Activated naive CD4-positive, alpha-beta T cell treated with anti-CD3 and anti-CD28 coated beads, Interleukin-2, amount 50 U/mL, for 72 hours (primary cell): ENCODE measurements at places on chromosomes 11 and 22. TPM values are rescaled to one million over a fixed set of nuclear protein-coding genes. Genes with fewer than 3 reads are reported as not detected.

GRCh38 chr11:13109616-13110015 lies 100.5 kb downstream of the RASSF10 start:
- no peak for DNase-seq

RIMBP3B gene
- 0.27 TPM for total RNA-seq

DNA sequence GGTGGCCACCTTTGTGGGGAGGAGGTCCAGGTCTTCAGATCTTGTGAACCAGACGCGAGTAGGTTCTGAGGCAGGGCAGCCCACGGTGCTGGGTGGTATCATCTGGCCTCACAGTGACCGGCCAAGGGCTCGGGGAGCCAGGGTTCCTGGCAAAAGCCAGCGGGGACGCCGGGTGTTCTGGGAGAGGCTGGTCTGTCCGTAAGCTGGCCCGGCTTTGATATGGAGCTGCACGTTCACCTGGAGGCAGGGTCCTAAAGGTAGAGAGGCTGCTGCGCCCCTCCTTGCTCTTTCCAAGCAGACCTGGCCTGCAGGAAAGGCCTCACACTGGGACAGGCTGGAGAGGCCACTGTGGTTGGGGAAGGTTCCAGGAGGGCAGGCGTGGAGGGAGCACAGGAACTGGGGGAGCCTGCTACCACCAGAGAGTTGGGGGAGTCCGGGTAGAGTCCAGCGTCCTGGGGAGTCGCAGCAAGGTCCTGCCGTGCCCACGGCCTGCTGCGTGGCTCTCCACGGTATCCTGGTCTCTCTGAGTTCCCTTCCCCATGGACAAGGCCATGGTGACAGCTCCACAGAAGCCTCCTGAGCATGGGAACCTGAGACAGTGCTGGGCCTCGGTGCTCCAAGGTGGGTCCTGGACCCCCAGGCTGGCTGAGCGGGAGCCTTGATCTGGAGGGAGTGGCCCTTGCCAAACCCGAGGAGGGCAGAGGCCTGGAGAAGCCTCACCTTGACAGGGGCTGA lies 452.4 kb upstream of the B3GAT1 start:
- no peak for DNase-seq

DNA sequence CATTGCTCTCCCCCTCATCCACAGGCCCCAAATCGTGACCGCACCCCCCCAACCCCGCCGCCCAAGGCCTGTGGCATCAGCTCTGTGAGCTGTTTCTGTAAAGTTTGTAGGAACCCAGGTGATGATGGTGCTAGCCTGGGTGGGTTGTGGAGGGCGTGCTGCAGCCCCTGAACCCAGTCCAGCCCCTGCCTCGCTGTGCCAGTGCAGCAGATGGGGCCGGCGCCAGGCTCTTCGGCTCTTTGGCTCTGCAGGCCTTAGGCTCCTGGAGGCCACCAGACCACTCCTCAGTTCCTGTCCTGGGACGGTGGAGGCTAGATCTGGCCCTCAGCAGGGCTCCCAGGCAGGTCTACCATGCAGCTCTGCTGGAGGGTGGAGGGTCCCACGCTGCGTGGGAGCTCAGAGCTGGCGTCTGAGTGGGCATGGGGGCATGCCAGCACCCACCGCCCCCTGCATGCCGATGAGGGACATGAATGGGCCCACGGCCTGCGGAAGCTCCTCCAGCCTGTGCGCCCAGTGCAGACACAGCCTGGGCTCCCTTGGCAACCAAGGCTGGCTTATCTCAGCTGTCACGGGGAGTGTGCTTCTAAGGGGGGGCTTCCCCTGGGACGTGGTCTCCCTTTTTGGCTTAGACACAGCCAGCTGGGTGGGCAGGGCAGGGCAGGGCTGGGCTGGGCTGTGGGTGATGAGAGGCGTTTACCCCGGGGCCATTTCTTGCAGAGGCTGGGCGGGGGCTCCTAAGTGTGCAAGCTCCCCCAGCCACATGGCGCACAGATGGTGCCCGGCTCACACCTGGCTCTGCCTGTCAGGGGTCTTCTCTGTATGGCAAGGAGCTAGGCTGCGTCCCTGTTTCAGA lies 1187.6 kb downstream of the BRD1 start:
- DNase-seq = no peak

DNA sequence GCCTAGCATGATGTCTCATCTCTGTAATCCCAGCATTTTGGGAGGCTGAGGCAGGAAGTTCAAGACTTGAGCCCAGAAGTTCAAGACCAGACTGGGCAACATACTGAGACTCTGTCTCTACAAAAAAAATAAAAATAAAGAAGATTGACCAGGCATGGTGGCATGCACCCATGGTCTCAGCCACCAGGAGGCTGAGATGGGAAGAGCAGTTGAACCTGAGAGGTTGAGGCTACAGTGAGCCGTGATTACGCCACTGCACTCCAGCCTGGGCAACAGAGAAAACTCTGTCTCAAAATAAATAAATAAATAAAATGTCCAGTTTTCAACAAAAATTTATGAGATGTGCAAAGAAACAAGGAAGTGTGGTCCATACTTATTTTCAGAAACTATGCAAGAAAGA lies 28.3 kb downstream of the EFCAB6 start:
- DNase-seq = no peak

GAL3ST3 gene
- total RNA-seq = 1.1 TPM

DEUP1 gene
- not detected for total RNA-seq

GRCh38 chr11:8091721-8092120 lies 10.7 kb downstream of the TUB start:
- no peak for DNase-seq

DNA sequence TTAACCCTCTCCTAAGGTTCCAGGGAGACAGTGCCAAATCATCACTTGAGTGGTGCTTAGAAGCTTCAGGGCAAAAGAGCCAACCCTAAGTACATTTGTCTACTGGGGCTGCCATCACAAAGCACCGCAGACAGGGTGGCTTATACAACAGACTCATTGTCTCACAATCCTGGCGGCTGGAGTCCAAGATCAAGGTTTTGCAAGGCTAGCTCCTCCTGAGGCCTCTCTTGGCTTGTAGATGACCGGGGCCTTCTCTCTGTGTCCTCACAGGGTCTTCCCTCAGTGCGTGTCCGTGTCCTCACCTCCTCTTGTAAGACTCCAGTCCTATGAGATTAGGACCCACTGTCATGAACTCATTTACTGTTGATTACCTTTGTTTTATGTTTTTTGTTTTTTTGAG lies 34.1 kb upstream of the CD81 start:
- DNase-seq = no peak

DNA sequence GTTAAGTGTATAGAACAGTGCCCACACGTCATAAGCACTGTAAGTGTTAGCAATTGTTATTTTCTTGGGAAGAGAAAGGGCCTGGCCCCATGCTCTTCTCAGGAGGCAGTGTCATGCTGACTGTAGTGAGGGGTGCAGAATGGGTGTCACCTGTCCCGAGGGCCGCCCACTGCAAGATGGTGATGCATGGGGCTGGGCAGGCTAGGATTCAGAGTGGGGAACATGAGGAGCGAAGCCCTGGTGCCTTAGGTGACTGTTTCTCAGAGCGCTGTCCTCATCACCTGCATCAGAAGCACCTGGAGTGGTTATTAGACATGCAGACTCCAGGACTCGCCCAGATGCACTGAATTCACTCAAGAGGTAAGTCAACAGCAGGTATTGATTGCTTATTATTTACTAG lies 101.0 kb upstream of the PARVA start:
- DNase-seq = no peak

VWCE gene
- total RNA-seq = 19.6 TPM

DNA sequence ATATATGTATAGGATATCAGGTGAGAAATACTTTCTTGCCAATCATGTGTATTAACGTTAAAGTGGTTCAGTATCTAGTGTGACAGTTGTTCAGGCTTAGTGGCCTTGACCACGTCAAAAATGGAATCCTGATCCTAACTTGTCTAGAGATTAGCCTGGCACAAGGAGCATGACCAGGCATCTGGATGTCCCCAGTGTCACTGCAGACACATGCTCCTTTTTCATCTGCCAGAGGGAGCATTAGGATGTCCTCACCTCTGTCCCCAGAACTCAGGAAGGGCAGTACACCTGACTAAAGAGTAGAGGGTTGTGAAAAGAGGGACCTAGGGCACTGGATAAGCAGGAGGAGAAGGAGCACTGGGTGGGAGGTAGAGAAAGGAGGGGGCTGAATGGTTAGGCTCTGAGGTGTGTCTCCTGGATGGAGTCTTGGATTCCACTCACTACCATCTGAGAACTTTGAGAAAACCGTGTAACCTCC lies 40.9 kb upstream of the GGTLC2 start:
- no peak for DNase-seq

DNA sequence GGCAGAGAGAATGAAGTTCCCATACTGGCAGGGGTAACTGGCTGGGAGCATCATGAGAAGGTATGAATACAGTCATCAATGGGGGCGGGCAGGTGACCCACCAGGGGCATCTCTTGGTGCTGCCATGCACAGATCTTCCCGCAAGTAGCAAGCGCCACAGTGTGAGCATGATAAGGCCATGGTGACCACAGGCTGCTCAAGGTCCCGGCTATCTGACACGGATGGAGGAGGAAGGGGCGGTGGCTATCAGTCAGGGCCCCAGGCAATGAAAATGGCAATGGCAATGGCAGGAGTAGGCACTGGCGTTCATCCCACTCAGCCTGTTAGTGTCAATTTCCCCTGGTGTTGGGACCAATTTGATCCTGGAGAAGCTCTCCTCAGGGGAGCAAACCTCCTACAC lies 21.6 kb downstream of the ASCL2 start:
- peak; percentile 26 for DNase-seq

TOP3B gene
- total RNA-seq = 41.4 TPM

DNA sequence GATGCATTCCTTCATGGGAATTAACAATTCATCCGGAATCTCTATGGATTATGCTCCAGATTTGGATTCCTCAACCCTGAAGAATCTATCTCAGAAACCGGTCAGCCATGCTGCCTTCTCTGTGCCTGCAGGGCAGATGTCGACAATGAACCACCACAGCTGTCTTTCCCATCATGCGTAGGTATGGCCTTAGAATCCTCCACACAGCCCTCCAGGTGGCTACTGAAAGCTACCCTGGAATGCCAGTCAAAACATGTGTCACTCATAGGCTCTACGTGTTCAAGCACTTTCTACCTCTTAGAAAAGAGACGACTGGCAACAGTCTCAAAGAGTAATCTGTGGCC lies 19.4 kb downstream of the MAML2 start:
- no peak for DNase-seq

OR51E1 gene
- total RNA-seq = not detected

KCNC1 gene
- total RNA-seq = not detected

DNA sequence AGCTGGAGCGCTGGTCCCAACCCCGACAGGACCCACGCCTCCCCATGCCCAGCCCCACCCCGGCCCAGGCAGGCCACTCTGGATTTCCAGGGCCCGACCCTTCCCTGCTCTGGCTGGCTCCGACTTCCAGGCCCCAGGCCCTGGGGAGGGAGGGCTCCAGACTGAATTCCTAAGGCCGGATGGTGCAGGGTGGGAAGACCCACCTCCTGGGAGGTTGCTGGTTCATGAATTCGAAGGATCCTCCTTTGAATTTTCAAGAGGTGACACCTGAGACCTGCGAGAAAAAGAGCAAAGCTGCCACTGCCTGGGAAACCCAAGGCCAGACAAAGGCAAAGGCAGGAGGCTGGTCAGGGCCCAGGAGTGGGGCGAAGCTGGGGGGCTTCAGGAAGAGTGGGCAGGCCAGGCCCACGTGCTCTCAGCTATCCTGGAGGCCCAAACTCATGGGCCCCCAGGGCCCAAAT lies 47.0 kb upstream of the LINC01488 start:
- DNase-seq = no peak

RHOD gene
- 0.68 TPM for total RNA-seq

TMA7B gene
- total RNA-seq = 2.4 TPM

DNA sequence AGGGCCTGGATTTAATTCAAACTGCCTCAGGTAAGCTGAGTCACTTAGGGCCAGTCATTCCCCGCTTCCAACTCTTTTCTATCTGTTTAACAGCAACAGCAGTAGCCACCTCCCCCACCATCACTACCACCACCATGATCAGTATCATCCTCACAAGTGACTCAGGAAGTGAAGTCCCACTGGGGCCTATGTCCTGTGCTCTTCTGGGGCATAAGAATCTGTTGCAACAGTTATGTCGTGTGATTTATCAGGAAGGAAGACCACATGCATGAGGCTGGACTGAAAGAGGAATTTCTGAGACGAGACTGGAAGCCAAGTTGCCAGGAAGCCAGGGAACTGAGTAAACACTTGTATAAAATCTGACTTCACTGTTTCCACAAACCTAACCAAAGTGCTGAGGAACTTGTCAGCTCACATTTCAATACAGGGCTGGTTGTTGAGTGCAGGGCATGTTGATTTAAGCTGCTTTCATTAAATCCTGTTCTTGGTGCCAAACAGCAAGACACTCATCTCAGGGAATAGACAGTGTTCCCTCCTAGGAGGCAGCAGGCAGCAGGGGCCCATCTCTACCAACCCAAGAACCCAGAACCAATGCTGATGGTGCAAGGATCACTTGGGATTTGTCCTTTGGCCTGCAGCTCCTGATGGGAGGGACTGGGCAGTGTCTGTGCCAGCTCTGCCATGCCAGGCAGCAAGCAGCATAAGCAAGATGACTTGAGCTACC lies 226.7 kb upstream of the NARS2 start:
- DNase-seq = no peak

GRCh38 chr11:119752946-119753345 lies 23.9 kb upstream of the NECTIN1 start:
- DNase-seq = no peak

DUSP8 gene
- total RNA-seq = 1.1 TPM

RASGRP2 gene
- total RNA-seq = 12.6 TPM

- no peak for DNase-seq
These were observed 1431.4 kb upstream of the TENM4 start for GRCh38 chr11:80872116-80872728.

- DNase-seq = no peak
These were observed 43.6 kb upstream of the POU2AF1 start for GRCh38 chr11:111422494-111423249.

DNA sequence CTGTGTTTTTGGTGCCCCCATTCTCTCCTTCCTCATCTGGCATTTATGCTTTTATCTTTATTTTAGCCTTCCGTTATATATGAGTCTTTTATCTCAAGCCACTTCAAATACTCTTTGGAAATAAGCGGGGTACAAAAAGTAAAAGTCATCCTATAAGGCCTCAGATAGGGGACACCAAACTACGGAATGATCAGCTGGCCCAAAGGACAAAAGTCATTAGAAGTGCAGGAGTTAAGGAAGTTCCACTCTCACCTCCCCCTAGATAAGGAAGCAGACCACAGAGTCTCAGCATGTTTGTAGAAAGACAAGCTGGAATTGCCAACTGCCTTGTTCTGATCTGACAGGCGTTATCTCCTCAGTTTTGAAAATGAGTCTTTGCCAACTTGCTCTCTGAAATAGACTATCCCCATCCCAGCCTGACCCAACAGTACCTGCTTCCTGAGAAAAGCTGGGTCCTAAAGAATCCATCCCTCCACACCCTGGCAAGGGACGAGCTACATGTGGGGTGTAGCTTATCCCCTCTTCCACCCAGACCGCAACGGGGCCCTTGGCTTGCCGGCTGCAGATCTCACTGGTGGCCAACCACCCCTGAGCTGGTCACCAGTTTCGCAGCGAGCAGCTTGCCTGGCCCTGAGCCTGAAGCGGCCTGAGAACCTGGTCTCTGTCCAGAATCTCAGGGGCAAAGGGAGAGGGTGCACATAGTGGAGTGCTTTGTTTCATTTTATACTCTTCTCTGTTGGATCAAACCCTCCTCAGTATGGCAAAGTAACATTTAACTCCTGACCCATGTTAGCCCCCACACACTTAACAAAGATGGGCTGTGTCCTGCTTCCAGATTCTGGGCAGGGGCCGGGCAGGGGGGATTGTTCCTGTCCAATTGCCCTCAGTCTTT lies 13.8 kb downstream of the FADS2 start:
- DNase-seq = no peak

- no peak for DNase-seq
These were observed 507.1 kb downstream of the SOX6 start for GRCh38 chr11:15849257-15849656.

PCNX3 gene
- total RNA-seq = 48.1 TPM

GRCh38 chr22:19909350-19910179 lies 32.0 kb upstream of the COMT start:
- peak; percentile 73 for DNase-seq
